ENCODE measurements at places on chromosomes 16 and 17.

DNA sequence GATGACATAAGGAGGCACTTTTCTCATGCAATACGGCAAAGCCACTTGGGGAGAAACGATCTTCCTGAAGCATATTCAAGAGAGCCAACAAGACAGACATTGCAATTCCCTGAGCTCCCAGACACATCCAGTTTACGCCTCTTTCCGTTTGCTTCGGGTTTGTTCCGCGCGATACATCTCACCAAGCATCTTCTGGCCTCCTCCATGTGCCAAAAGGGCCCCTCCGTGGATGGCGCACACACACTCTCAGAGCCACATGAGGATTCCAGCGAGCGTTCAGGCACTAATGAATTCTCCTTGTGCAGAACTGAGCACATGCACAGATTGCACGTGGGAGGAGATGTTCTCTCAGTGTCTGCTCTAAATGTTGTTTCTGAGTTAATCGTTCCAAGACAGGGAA lies 146.7 kb upstream of the SHISA6 start:
- DNase-seq: no peak

- DNase-seq: no peak
Observed at GRCh38 chr16:53911513-53911912, 207.6 kb downstream of the FTO start.

GRCh38 chr16:4353675-4354074 lies 2.6 kb upstream of the PAM16 start:
- no peak for DNase-seq

DNA sequence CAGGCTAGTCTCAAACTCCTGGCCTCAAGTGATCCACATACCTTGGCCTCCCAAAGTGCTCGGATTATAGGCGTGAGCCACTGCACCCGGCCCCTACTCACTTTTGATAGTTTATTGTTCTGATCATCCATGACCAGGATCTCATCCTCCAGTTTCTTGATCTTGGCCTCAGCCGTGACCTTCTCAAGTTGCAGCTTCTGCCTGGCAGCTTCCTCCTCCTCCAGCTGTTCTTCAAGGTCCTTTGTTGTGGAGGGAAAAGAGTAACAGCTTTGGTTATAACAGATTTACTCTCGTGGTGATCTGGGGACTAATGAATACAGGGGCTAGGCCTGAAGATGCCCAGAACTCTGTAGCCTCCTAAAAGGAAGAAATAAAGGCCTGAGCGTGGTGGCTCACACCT lies 89.9 kb downstream of the NDE1 start:
- DNase-seq: no peak

- no peak for DNase-seq
Observed at GRCh38 chr16:89658221-89658879, 714 bp downstream of the SPATA33 start.

All from stimulated activated CD8-positive, alpha-beta memory T cell treated with anti-CD3 and anti-CD28 coated beads, Interleukin-7, amount 100 ng/mL, for 1 hour (primary cell).